NCI-H526 (cell line): ENCODE measurements at places on chromosomes 7 and 10.

GRCh38 chr10:7417807-7418206, 7.0 kb upstream of the SFMBT2 start:
- DNase-seq: no peak

DNA sequence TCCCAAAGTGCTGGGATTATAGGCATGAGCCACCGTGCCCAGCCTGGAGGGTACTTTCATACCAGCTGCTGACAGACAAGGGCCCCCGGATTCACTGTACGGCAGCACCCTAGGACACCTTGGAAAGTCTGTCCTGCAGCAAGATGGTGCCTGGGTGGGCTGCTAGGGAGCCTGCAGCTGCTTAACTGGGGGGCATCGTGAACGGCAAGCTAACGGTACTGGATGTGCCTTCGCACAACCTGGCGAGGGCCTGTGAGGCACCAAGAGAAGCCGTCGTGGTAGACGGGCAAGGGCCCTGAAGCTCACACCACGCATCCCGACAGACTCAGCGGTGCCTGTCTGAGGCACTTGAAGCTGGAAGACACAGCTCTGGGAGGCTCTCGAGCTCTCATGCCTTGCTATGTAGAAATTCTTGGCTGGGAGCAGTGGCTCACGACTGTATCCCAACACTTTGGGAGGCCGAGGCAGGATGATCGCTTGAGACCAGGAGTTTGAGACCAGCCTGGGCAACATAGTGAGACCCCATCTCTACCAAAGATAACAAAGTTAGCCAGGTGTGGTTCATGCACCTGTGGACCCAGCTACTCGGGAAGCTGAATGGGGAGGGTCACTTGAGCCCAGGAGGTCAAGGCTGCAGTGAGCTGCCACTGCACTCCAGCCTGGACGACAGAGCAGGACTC, 9.4 kb downstream of the BRAT1 start:
- no peak for DNase-seq

DNA sequence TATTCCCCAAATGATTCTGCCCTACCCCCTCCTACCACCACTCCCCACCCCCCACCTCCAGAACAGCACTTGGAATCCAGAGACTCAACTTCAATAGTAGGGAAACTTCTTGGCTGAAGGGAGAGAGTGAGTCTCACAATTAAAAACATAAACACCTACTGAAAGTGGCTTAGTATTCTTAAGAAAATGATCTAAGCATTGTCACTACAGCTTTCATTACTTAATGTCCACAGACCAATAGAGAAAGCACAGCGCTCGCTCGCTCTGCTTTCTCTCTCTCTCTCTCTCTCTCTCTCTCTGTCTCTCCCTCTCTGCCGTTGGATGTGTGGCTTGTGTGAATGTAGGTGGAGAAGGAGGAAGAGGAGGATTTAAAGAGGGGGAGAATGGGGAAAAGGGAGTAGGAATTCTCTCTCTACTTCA, 1.5 kb upstream of the SEMA3A start:
- no peak for DNase-seq

DNA sequence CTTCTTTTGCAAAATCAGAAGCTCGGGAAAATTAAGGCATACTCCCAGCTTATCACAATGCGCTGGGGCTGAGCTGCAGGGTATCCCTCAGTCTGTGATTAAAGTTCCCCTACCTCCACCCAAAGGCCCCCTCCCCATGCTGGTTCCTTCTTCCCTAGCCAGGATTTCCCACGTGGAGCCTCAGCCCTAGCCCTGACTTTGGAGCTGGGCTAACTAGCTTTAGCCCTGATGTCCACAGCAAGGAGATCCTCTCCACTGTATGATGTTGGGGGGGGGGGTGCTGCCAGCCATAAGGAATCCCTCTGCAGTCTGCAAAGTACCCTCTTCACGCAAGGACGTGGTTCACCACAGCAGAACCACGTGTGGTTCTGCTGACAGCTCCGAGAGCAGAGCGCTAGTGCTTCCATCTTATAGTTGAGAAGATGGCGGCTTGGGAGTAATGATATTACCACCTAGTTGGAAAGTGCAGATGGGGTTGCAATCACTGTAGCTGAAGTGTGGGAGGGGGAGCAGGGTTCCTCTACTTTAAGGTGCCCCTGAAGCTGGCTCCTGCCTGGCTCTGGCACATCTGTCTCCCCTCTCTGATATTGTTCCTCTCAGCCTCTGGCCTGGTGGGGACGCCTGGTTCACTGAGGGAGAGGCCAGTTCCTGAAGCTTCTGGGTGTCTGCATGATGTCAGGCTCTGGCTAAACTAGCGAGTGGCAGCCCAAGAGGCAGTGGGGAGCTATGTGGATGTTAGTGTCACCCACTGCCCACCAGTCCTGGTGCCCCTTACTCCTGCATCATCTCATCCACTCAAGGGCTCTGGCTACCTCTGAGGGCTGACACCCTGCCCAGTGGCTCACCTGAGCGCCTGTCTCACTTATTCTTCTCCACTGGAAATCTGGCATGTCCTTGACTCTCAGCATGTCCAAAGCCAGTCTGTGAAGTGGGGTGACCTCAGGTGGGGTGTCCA, 270.7 kb downstream of the RPS24 start:
- DNase-seq: no peak

- no peak for DNase-seq
Observed at GRCh38 chr7:37930226-37930948, 9.9 kb downstream of the EPDR1 start.

- no peak for DNase-seq
Observed at GRCh38 chr7:82477733-82478515, 34.3 kb upstream of the CACNA2D1 start.

- DNase-seq: no peak
Observed at GRCh38 chr10:45447416-45447815, 73.4 kb downstream of the ALOX5 start.

DNA sequence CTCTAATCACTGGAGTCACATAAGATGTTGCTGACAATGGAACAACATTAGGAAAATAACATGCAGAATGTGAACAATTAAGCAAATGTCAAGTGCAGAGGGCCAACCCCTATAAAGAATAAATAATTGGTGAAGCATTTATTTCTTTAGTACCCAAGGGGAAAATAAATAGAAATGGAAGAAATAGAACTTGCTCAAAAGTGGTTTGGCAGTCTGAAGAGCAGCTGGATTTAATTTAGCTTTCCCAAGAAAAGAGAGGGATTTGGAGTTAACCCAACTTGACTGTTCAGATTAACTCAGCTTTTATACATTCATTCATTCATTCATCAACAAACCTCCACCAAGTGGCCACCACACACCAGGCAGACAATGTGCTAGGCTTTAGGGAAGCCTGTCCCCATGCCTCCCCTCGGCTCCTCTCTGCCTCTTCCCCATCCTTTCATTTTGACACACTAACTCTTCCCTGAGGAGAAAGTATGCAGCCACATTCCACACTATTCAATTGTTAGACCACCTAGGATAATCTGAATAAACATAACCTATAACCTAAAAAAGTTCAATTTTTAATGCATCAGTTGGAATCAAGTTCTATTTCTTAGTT, 295.5 kb downstream of the AHR start:
- DNase-seq: no peak

GRCh38 chr10:80379701-80380100, 23.1 kb downstream of the DYDC2 start:
- no peak for DNase-seq

DNA sequence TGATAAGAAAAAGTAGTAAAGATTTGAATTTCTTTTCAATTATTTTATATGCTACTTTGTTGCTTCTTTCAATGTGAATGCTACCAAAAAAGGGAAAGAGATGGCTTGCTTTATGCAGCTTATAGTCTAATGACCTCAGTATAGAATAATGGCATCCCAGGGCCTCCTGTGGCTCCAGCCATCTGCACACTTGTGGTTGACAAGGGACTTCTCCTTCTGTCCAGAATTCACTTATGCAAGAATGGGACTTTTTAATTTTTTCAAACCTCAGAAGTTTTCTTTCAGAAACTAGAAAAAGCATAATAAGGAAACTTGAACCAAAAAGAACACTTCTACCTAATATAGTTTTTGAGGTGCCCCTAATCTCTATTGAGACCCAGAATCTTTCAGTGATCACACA, 310.9 kb downstream of the CTNNA3 start:
- no peak for DNase-seq

DNA sequence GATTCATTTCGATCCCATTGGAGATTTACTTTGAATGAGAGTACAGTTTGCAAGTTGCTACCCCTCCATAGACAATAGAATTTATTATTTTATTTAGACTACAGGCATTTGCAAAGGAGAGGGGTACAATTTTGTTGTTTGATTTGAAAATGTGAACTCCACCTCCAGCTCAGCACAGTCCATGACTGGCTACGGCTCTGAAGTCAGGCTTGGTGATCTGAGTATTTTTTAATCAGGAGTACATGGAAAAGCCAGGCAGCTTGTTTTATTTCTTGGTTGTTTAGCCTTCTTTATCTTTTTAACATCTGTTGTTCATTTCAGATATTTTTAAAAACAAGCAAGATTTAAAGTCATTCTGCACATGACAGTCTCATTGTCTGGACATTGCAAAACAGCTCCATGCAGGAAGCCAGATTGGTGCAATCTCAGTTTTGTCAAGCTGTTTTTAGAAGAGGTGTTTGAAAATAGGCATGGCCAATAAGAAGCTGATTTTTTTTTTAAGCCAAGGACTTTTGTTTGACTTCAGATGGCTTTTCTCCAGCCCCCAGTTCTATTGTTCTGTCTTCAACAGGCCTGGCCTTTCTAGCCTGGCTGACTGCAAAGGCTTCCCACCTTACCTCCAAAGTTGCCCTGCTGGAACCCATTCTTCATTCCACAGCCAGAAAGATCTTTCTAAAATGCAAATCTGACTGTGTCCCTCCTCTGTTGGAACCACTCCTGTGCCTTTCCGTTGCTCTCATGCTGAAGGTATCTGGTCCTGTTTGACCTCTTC, 12.2 kb downstream of the PLXDC2 start:
- DNase-seq: no peak

- no peak for DNase-seq
Observed at GRCh38 chr10:78980354-78980753, 88.4 kb upstream of the ZMIZ1 start.

DNA sequence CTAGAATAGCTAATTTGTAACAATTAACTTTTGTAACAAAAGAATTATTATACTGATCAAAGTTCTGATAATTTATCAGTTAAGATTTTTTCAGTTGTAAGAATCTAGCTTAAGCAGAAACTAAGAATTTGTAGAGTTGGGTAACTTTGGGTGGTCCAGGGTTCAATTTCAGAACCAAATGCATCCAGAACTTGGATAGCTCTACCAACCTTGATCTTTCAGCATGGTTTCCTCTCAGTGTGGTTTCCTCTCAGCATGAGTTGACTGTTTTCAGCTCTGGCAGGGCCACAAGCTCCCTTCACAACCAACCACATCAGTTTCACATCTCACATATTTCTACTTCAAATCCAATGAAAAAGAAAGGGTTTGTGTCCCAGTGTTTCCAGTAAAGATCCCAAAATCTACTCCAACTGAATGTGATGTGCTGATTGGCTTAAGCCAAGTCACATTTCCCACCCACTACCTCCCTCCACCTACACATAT, 3.3 kb upstream of the FAS start:
- no peak for DNase-seq

- DNase-seq: peak; percentile 22
Observed at GRCh38 chr7:130037703-130038102, 13.5 kb downstream of the ZC3HC1 start.

DNA sequence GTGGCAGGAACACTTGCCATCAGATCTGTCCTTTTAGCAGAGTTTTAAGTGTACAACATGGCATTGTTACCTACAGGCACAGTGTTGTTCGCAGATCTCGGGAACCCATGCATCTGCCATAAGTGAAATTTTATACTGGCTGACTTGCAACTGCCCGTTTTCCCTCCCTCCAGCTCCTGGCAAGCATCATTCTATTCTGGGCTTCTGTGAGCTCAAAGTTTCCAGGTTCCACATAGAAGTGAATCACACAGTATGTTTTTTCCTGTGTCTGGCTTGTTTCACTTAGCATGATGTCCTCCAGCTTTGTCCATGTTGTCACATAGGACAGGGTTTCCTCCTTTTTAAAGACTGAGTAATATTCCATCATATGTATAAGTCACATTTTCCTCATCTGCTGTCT, 56.6 kb downstream of the C10orf143 start:
- no peak for DNase-seq

GRCh38 chr7:157494506-157495176, 157.8 kb downstream of the DNAJB6 start:
- no peak for DNase-seq

DNA sequence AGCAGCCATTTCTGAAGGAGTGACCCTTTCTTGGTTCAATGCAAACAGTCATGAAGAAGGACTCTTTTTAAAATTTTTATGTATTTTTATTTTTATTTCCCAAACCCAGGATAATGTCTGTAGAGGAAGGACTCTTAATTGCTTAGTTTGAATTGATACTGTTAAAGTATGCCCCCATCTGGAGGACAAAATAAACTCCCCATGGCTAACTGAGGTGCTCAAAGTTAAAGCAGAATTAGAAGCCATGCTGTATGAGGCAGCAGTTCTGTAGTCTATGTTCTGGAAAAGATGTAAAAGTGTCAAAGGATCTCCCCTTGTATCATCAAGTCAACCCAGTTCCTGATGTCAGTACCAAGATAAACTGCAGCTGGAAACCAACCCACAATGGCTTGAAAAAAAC, 617.9 kb upstream of the GRM3 start:
- no peak for DNase-seq

DNA sequence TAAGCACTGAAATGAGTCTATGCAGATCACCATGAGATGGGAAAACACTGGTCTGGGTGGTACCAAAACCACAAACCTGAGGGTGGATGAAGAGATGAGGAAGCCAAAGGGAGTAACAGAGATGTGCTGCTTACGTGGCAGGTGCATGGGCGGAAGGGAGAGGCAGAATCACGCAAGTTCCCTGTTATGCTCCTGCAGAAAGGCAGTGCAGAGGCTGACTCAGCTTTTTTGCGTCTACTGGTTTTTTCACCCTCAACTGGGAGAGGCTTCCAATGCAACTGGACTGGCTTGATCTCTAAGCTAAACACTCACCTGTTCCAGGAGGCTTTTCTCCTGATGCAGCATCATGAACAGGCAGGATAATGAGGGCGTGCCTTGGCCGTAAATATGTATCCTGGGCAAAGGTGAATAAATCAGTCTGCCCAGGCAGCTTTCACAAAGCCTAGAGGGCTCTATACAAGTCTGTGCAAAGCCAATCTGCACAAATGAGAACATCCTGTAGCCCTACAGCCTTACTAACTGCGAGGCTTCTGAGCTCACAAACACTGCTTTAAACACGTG, 95.4 kb upstream of the AFAP1L2 start:
- peak; percentile 29 for DNase-seq

DNA sequence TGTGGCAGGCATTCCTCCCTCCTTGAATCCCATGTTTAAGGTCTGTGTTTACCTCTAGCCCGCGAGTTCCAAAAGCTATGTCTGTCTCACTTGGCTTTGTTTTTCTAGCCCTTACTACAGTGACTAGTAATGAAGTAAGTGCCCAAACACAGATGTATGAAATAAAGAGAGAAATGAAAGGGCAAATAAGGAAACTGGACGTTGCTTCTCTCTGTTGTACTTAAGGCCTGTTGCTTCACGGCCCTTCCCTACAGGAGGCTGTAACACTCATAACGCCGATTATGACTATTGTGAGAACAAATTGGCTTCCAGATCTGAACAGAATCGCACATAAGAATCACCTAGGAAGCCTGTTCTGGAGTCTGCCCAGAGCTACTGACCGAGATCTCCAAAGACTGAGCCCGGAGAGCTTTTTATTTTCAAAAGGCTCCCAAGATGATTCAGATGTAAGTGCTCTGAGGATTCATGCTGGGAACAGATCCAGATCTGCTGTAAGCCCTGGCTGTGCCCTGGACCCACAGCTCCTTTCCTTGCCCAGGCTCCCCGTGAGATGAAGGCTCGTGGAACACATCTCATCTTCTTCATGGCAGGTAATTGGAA, 432.6 kb downstream of the SDK1 start:
- DNase-seq: no peak

- DNase-seq: no peak
Observed at GRCh38 chr10:16030562-16030961, 170.3 kb upstream of the MINDY3 start.

- no peak for DNase-seq
Observed at GRCh38 chr10:5447611-5448071, 35.3 kb downstream of the NET1 start.
